CD4-positive, CD25-positive, alpha-beta regulatory T cell (primary cell): ENCODE measurements at places on chromosomes 4 and X. TPM values are rescaled to one million over a fixed set of nuclear protein-coding genes. Genes with fewer than 3 reads are reported as not detected.

DNA sequence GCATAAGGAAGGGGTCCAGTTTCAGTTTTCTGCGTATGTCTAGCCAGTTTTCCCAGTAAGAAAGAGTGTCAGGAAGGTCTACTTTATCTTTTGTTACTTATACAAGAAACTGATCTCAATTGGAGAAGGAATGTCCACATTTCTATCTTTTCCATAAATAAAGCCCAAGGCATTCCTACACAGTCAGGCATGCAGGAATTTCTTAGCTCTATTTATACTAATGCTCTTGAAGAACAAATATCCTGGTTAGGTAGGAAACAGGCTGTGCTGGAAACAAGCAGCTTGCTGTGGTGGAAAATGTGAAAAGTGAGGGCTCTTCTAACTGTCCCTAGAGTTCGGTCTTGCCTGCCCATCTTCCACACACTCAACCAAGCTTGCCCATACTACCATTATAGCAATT is 37.9 kb upstream of the PITX2 start:
- H3K27ac ChIP-seq = no peak overlapping the region
- no peaks in the 10 kb centered on the region for H3K36me3 ChIP-seq
- H3K4me3 ChIP-seq = no peak overlapping the region
- H3K4me1 ChIP-seq = no peaks in the 10 kb centered on the region
- no peak for DNase-seq
- no peaks in the 10 kb centered on the region for H3K27me3 ChIP-seq

- no peak overlapping the region for H3K27ac ChIP-seq
- no peaks in the 10 kb centered on the region for H3K27me3 ChIP-seq
- no peak overlapping the region for H3K4me3 ChIP-seq
- no peaks in the 10 kb centered on the region for H3K4me1 ChIP-seq
These were observed 84.1 kb downstream of the BMPR1B start for GRCh38 chr4:94841864-94842221.

DNA sequence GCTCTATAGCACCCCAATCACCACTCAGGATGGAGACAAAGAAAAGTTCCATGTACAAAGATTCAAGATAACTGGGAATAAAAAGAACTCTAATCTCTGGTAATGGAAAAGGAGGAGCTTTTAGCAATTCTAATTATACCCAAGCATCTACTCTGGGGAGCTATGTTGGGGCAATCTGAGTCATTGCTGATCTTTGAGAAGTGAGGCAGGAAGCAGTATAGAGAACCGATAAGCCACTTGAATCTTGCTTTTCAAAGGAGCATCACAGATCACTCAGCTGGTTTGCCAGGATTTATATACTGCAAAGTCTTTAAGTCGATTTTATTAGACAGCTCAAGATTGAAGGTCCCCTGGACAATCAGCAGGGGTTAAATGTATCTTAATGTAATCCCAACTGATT is 220.0 kb downstream of the ENOX2 start:
- H3K27me3 ChIP-seq = no peaks in the 10 kb centered on the region
- no peak overlapping the region for H3K4me3 ChIP-seq
- H3K36me3 ChIP-seq = peaks cover 3% of the 10 kb centered on the region
- H3K4me1 ChIP-seq = no peaks in the 10 kb centered on the region
- no peak for DNase-seq
- H3K27ac ChIP-seq = no peak overlapping the region

Gene UNC5C
- total RNA-seq = not detected

Gene XG
- not detected for total RNA-seq

Gene HHIP
- not detected for total RNA-seq

DNA sequence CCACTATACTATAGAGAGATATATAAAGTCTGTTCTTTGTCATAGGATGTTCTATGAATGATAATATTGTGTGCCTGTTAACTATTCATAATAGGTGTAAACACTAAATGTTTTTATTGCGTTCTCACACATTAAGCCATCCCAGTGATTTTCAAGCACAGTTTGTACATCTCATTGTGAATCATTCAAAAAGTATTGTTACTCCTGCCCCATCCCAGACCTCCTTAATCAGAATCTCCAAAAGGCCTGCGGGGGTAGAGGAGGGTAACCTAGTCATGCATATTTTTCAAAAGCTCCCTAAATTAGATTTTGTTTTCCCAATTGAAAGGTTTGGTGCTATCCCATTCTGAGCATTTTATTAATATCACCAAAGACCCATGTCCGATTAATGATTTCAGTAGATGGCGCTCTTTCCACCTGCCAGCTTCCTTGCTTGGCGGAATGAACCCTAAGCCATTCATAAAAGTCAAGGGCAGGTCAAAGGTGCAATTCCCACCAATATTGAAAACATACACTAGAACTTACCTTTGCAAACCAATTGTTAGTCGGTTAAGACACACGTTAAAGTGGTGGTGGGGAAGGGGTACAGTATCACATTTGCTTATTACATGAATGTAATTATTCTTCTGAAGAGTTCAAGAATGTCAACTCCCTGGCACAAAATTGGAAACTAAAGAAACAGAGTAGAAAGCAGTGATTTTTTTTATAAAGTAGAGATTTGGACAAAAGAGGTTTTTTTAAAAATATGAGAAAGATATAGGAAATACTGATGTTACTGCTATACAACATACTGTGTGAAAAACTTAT is 5.8 kb upstream of the TET2 start:
- no peaks in the 10 kb centered on the region for H3K36me3 ChIP-seq
- DNase-seq = peak; percentile 64
- no peaks in the 10 kb centered on the region for H3K27me3 ChIP-seq
- no peak overlapping the region for H3K4me3 ChIP-seq
- H3K4me1 ChIP-seq = peaks cover 8% of the 10 kb centered on the region
- no peak overlapping the region for H3K27ac ChIP-seq
